ENCODE measurements at places on chromosomes 4 and X.
A peak's percentile ranks its signal among the peaks of the same experiment; 100 is the strongest.

GRCh38 chr4:150525321-150525868 lies 56.6 kb upstream of the MAB21L2 start:
- DNase-seq: no peak

- no peak for DNase-seq
Measured at GRCh38 chr4:3829956-3830773, 64.0 kb downstream of the ADRA2C start.

DNA sequence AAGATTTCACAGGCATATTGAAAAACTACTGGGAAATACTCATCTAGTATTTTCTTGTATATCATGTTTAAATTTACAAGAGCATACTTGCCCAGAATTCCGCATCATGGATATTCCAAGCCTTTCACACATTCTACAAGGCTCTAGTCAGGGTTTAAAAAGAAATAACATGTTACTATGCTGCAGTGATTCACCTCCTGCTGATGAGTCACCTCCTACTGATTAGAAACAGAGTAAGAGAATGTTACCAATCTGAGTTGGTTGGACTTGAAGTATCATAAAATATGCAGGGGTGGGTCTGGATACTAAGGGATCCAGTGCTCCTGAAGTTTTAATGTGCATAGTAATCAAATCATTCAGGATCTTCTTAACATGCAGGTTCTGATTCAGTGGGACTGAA lies 192.0 kb upstream of the ANK2 start:
- no peak for DNase-seq

DNA sequence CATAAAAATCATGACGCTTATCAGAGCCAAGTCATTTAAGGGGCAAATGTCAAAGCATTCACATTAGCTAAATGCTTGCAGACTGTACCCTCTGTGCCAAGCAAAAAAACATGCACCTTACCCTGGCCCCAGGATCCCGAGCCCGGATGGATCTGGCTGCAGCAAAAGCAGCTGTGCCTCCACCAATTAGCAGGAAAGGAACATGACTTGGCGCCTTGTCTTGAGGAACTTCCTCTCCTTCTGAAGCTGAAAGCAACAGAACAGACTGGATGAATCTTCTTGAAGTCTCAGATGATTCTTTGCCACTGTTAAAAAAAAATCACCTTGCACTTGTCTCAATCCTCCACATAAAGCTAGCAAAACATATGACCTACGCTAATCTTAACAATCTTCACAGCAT lies 18.0 kb downstream of the AIFM1 start:
- no peak for DNase-seq

DNA sequence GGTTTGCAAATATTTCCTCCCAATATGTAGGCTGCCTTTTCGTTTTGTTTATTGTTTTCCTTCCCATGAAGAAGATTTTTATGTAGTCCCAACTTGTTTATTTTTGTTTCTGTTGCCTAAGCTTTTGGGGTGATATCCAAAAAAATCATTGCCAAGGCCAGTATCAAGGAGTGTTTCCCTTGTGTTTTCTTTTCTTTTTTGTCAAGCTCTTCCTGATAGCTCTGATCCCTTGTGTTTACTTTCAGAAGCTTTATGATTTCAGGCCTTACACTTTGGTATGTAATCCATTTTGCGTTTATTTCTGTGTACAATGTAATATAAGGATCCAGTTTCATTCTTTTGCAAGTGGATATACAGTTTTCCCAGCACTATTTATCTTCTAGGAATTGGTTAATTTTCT lies 93.9 kb downstream of the KLHL13 start:
- DNase-seq: no peak

DNA sequence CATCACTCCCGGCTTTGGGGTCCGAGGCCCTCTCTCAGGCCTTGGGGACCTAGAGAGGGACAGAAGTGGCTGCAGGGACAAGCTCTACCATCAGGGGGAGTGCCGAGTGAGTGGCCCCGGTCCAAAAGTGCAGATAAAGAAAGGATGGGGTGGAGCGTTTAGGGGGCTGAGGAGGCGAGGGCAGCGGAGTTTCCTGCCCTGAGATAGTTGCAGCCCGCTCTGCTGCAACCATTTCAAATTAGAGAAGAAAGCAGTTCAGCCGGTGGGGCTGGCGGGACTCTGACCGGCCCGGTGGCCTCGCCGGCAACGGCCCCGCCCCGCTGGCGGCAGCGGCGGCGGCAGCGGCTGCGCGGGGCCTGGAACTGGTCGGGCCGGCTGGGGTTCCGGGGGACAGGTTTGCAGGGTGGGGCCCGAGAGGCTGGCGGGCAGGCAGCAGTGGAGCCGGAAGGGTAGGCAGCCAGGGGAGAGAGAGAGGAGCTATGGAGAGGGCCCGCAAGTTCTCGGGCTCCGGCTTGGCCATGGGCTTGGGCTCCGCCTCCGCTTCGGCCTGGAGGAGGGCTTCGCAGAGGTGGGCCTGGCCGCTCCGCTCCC lies 7.6 kb downstream of the DLG3 start:
- DNase-seq: peak; percentile 71

GRCh38 chrX:24156177-24156576 lies 6.6 kb downstream of the ZFX start:
- no peak for DNase-seq

GRCh38 chrX:107470971-107471370 lies 21.5 kb downstream of the FRMPD3 start:
- no peak for DNase-seq

GRCh38 chr4:83362492-83363329 lies 28.1 kb upstream of the HPSE start:
- no peak for DNase-seq

- DNase-seq: no peak
Measured at GRCh38 chr4:1449475-1449832, 43.2 kb upstream of the NKX1-1 start.

- no peak for DNase-seq
Measured at GRCh38 chr4:145176641-145177432, 3.6 kb downstream of the OTUD4 start.

DNA sequence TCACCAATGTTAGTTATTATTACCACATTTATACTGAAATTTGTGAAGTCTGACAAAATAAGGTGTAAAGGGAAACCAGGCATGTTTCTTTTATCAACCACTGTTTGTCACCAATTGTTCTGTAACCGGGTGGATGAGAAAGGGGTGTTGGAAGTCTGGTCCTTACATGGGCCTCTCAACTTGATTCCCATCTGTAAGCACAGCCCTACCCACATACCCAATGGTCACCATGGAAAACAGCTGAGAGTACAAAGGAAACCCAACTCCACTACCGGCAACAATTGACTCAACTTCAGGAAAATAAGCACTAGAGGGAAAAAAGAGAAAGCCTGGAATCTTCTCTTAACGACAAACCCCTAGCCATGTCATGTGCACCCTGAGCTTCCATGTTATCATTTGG lies 70.8 kb upstream of the PTCHD1 start:
- DNase-seq: no peak

- no peak for DNase-seq
Measured at GRCh38 chr4:109046471-109047201, 255.8 kb downstream of the COL25A1 start.

DNA sequence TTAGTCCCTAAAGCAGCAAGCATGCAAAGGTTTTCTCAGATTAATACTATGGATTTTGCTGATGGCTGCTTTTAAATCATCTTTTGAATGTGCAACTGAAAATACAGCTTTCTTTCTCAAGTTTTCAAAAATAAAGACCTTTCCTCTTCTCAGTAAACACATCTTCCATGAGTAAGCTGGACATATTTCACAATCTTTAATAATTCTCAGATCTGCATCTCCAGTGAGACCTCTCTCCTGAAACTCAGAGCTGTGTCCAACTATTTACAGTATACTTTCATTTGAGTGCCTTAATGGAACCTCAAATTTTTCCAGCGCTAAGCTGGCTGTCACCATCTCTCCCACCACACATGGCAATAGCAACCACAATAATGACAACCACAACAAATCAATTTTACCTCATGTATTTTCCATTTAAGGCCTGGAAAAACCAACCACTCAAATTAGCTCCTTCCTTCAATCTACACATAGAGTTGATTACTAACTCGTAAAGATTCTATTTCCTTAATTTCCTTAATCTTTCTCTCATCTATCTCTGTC lies 192.4 kb upstream of the RPL34 start:
- DNase-seq: no peak

DNA sequence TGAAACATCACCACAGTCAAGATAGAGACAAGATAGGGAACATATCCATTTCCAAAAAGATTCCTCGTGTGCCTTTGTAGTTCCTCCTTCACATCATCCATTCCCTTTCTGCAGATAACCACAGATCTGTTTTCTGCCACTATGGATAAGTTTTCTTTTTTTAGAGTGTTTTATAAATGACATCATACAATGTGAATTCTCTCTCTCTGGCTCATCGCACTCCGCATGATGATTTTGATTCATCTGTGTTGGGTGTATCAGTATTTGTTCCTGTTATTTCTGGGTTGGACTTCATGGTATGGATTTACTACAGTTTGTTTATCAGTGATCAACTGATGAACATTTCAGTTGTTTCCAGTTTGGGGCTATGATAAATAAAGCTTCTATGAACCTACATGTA lies 23.2 kb upstream of the ANXA3 start:
- no peak for DNase-seq

GRCh38 chr4:92304121-92304520 lies 355 bp downstream of the GRID2 start:
- DNase-seq: no peak
